ENCODE measurements at places on chromosomes 6 and 20.

- no peak for DNase-seq
Observed at GRCh38 chr6:136051140-136051775, 198.9 kb downstream of the MTFR2 start.

DNA sequence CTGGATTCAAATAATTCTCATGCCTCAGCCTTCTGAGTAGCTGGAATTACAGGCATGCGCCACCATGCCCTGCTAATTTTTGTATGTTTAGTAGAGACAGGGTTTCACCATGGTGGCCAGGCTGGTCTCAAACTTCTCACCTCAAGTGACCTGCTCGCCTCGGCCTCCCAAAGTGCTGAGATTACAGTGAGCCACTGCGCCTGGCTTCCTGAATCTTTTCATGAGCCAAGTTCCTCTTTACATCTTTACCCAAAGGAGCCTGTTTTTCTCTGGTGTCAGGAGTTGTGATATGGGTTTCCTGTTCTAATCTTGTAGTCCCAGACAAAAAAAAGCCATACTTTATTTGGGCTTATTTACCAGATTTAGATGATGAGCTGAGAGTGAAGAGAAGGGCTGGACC is 34.4 kb downstream of the PCNA start:
- DNase-seq: no peak

- DNase-seq: no peak
Observed at GRCh38 chr6:154157706-154158105, 118.7 kb downstream of the OPRM1 start.

GRCh38 chr6:80608881-80609280 is 502.4 kb downstream of the BCKDHB start:
- no peak for DNase-seq

DNA sequence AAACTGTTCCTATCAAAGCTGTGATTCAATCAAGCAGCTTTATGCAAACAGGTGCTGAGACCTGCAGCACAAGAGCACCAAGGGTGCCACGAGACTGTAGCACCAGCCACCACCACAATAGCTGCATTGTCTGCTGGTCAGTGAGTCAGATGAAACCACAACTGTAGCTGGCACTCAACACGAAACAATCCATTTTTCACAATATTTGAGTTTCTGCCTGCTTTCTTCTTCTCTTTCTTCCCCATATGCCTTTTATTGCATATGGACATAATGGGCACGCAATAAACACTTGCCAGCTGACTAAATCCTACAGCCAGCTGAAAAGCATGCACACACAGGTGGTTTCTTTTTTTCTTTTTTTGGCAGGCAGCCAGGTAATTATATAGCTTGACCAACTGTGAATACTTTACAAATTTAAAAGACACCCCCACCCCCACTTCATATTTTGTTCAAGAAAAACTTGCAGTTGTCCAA is 16.6 kb downstream of the SLC2A12 start:
- DNase-seq: no peak

- DNase-seq: no peak
Observed at GRCh38 chr20:61913423-61914225, 152.1 kb downstream of the TAF4 start.

- DNase-seq: no peak
Observed at GRCh38 chr6:74343804-74344203, 647.8 kb downstream of the CD109 start.

- no peak for DNase-seq
Observed at GRCh38 chr6:168530653-168531071, 89.7 kb downstream of the SMOC2 start.

- DNase-seq: peak; percentile 36
Observed at GRCh38 chr6:125995972-125996580, 9.7 kb downstream of the TRMT11 start.

DNA sequence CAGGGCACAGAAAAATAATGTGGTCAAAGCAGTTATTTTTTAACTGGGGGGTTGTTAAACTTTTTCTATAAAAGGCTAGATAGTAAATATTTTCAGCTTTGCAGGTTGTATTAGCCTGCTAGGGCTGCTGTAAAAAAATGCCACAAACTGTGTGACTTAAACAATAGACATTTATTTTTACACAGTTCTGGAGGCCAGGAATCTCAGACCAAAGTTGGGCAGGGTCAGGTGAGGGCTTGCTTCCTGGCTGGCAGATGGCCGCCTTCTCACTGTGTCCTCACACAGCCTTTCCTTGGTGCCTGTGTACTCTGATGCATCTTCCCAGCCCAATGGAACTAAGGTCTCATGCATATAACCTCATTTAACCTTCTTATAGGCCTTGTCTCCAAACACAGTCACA is 294.7 kb downstream of the PTPRT start:
- no peak for DNase-seq

DNA sequence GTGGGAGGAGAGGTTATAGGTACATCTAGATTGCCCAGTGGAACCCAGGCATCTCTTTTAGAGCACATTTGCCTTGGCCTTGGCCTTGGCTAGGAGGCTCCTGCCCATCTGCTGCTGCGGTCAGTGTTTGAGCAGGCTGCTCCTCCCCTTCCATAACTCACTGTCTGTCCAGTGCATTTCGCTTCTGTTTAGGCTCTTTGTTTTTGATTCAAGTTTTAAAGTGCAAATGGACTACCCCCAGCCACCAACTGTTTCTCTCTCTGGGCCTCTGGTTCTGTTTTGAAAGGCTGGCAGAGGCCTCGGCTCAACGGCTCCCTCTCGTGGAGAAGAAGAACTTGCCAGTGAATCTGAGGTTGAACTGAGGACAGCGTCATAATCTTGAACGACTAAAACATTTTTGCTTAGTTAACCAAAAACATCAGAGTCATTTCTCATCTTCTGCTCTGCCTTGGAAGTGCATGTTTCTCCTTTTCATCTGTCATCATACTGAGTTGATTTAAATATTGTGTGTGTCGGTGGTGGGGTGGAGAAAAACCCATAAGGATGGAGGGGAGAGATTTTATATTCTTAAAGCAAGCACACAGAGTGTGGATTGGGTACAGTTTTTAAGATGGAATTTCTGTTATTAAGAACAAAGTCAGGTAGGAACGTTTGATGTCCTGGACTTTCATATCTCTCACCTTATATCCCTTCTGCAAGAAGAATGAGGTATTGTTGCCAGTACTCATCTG is 171.4 kb downstream of the DTNBP1 start:
- peak; percentile 32 for DNase-seq

DNA sequence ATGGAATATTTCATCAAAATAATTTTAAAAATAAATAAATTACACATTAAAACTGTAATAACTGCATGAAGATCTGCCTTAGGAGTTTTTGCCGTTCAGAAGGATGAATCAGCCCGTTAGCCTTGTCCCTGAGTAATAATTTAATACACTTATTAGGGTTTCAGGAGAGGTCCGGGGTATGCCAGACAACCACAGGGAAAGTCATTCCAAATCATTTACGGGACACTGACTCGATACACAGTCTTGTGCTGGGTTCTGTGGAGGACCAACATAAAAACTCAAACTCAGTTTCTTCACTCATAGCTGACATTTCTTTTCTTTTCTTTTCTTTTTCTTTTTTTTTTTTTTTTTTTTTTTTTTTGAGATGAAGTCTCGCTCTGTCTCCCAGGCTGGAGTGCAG is 735 bp upstream of the LY6G6F start:
- no peak for DNase-seq

DNA sequence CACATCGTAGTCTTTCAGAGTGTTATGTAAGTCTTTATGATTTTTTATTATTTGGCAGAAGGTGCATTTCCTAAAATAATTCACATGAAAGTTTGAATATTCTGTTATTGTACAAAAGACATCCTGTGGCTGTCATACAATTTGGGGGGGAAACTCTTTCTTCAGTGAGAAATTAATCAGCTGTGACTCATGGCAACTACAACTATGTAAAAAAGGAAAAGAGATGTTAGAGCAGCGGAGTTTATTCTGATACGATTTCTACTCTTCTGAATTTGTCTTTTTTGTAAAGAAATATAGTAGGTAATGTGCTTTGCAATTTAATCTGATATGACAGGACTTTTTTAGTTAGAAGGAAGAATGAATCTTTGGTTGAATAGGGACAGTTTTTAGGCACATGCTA is 14.2 kb downstream of the COL19A1 start:
- DNase-seq: no peak

- no peak for DNase-seq
Observed at GRCh38 chr20:2804852-2805688, 4.6 kb upstream of the CPXM1 start.

DNA sequence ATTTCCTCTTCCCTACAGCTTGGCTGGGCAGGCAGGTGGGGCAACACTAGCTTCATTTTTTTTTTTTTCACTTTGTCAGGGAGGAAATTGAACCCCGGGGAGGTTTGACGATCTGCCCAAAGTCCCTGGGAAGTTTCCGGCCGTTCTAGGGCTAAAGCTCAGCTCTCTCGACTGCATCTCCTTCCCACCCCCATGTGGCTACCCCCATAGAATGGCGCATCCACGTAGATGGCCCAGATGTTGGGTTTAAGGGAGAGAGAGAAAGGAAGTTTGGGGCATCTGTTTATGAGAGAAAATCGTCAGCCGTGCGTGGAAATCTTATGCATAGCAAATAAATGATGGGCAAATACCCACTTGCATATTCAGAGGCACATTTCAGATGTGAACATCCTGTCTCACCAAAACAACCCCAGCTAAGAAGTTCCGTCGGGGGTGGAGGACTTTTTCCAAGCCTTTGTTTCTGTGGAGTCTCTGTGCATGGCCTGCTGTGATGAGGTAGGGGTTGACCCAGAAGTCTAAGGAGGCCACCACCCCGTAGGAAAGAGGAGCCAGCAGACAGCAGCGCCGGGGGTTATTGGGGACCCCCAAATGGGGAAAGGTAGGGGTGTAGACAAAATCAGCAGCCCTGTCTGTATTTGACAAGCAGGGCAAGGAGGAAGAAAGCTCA is 40.5 kb upstream of the ZNF831 start:
- DNase-seq: no peak

GRCh38 chr20:4233520-4233919 is 218.2 kb upstream of the RNF24 start:
- DNase-seq: no peak

GRCh38 chr20:910132-910869 is 5.8 kb downstream of the ANGPT4 start:
- DNase-seq: no peak
